H9 (cell line): ENCODE measurements at places on chromosomes 4 and X. TPM values are rescaled to one million over a fixed set of nuclear protein-coding genes. Genes with fewer than 3 reads are reported as not detected.

Gene CAPN6
- 7.2 and 7.4 TPM in 2 replicates for total RNA-seq

Gene NUP62CL
- total RNA-seq, result 3.9 and 4.3 TPM in 2 replicates

Gene CTAG1A
- total RNA-seq, result not detected in 2 replicates

DNA sequence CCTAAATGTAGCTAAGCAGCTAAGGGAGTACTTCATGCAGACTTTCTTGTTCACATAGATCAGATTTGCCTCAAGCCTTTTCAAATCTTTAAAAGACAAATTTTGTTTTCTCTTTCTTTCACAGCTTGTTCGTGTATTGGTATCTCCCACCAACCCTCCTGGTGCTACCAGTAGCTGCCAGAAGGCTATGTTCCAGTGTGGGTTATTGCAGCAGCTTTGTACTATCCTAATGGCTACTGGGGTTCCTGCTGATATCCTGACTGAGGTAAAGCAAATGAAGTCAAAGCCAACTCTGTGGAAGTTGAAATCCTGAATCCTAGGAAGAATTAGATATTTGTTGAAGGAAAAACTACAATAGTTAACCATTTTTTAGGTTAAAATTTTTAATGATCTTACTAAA, 62.6 kb downstream of the USO1 start:
- no peak overlapping the region for H3K4me3 ChIP-seq
- H3K27ac ChIP-seq, result no peak overlapping the region
- no peak for DNase-seq
- no peaks in the 10 kb centered on the region for H3K4me1 ChIP-seq
- H3K36me3 ChIP-seq, result peaks cover 71% of the 10 kb centered on the region

GRCh38 chrX:44992775-44993174, 119.8 kb downstream of the KDM6A start:
- peaks cover 39% of the 10 kb centered on the region for H3K36me3 ChIP-seq
- H3K4me1 ChIP-seq, result no peaks in the 10 kb centered on the region
- H3K4me3 ChIP-seq, result no peak overlapping the region
- H3K27me3 ChIP-seq, result no peaks in the 10 kb centered on the region

- no peak for DNase-seq
- H3K27me3 ChIP-seq, result no peaks in the 10 kb centered on the region
- H3K27ac ChIP-seq, result no peak overlapping the region
- peaks cover 14% of the 10 kb centered on the region for H3K36me3 ChIP-seq
These were observed 64.5 kb upstream of the PDE5A start for GRCh38 chr4:119693126-119693525.

GRCh38 chr4:104451573-104451972, 43.1 kb downstream of the CXXC4 start:
- H3K27me3 ChIP-seq, result no peaks in the 10 kb centered on the region
- no peak for DNase-seq
- peaks cover under 1% of the 10 kb centered on the region; the same call in 1 of the 2 replicates for H3K4me1 ChIP-seq

- no peaks in the 10 kb centered on the region for H3K36me3 ChIP-seq
- H3K4me1 ChIP-seq, result peaks cover 3% of the 10 kb centered on the region; the same call in 1 of the 2 replicates
- no peaks in the 10 kb centered on the region for H3K27me3 ChIP-seq
- H3K27ac ChIP-seq, result no peak overlapping the region
- no peak overlapping the region for H3K4me3 ChIP-seq
These were observed 78.4 kb downstream of the JAKMIP1 start for GRCh38 chr4:6121941-6122340.

DNA sequence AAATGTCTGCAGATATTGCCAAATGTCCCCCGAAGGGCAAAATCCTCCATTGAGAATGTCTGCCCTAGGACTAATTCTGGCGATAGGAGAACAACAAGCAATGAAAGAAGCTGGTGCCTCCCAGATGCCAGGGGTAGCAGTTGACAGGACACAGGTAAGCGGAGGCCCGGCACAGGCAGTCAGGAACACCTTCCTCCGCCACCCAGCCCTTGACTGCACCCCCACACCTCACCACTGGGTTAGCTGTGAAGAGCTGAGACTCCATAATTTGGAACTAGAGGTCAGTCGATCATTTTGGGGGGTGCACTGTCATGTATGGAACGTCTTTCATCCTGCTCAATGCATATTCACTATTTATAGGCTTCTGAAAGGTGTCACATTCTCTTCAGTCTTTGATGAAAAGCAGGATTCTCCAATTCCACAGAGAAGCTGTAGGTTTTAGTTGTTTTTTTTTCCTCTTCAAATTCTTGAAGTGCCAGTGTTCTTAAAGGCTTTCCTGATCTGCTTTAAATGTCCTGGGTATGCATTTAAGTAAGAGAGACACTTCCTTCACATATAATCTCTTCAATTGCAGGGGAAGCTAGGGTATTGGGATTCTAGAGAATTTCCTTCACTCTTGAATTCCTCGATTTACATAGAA, 111.6 kb upstream of the ZFP42 start:
- H3K36me3 ChIP-seq, result no peaks in the 10 kb centered on the region; the same call in 1 of the 3 replicates
- H3K4me1 ChIP-seq, result peaks cover 1% of the 10 kb centered on the region; the same call in 1 of the 2 replicates
- peak; percentile 38 for DNase-seq
- no peak overlapping the region for H3K4me3 ChIP-seq
- H3K27me3 ChIP-seq, result no peaks in the 10 kb centered on the region
- H3K27ac ChIP-seq, result no peak overlapping the region

Gene PABPC5
- 2.7 and 3.0 TPM in 2 replicates for total RNA-seq

GRCh38 chr4:13705521-13706041, 78.1 kb upstream of the BOD1L1 start:
- H3K4me3 ChIP-seq, result no peak overlapping the region
- no peaks in the 10 kb centered on the region for H3K4me1 ChIP-seq
- no peaks in the 10 kb centered on the region; the same call in 2 of the 3 replicates for H3K36me3 ChIP-seq
- peak; percentile 28 for DNase-seq

GRCh38 chr4:122921971-122922876, at the start of gene NUDT6:
TSS of gene NUDT6 (minus strand) at chr4:122922597. CDS start at chr4:122922572, 25 bp downstream.
- peak within 1 kb of the TSS; percentile 51 for H3K27ac ChIP-seq
- DNase-seq, result peak; percentile 68
- no peak within 1 kb of the TSS for H3K4me3 ChIP-seq
- no peaks in the 10 kb centered on the region for H3K27me3 ChIP-seq

- H3K36me3 ChIP-seq, result no peaks in the 10 kb centered on the region
- no peak overlapping the region for H3K4me3 ChIP-seq
- H3K4me1 ChIP-seq, result no peaks in the 10 kb centered on the region; the same call in 1 of the 2 replicates
These were observed 133.3 kb downstream of the CPZ start for GRCh38 chr4:8725845-8726244.

Gene EXOC1L
- total RNA-seq, result not detected in 2 replicates

Gene TKTL1
- total RNA-seq, result not detected in 2 replicates

Gene ASB12
- total RNA-seq, result 0.29 and 0.46 TPM in 2 replicates

DNA sequence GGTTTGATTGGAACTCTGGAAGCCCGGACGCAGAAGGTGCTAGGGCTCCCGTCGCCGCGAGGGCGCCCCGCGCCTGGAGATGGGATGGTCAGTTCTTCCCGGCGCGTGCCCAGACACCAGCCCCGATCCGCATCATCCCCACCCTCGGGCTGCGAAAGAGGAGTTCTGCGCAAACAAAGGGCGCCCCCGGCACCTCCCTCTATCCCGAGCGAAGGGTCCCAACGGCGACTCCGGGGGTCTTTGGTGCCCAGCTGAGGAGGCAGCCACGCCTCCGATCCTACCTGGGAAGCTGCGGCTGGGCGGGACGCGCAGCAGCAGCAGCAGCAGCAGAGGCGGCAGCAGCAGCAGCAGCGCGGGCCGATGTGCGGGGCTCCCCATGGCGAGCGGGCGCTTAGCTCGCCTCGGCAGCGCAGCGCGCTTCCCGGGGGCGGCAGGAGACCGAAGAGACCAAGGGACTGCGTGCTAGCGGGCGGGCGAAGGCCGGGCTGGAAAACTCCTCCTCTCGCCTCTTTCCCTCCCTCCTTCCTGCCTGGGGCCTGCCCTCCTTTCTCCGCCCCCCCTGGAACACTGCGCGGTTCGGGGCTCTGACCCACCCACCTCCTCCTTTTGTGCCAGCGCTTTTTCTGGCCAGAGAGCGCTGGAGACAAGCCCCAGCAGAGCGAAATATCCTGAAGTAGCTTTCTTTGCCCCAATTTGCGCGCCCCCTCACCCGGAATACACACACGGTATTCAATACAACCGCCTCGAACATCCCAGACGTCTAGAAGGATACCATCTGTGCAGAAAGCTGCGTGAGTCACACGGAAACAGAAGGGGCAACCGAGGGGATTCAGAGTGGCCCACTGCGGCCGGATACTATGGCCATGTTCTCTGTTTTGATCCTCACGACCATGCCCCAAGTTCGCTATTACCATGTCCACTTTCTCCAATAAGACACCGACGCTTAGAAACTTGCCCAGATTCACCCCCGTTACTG, at the start of gene SRPX:
Gene SRPX, minus strand, starts transcription at position 457 of the 976 bp plus-strand sequence. Its CDS starts 79 bp downstream, at position 378.
- H3K36me3 ChIP-seq, result no peaks in the 10 kb centered on the region
- no peak within 1 kb of the TSS for H3K27ac ChIP-seq
- no peaks in the 10 kb centered on the region; the same call in 1 of the 2 replicates for H3K4me1 ChIP-seq
- peaks cover 13% of the 10 kb centered on the region; the same call in 1 of the 2 replicates for H3K27me3 ChIP-seq
- DNase-seq, result peak; percentile 53
- peak within 1 kb of the TSS; percentile 81 for H3K4me3 ChIP-seq

DNA sequence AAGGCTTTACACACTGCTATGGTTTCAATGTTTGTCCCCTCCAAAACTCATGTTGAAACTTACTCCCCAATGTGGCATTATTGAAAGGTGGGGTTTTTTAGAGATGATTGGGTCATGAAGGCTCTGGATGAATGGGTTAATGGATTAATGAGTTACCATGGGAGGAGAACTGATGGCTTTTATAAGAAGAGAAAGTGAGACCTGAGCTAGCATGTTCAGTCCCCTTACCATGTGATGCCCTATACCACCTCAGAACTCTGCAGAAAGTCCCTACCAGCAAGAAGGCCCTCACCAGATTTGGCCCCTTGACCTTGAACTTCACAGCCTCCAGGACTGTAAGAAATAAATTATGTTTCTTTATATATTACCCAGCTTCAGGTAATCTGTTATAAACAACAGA, 68.9 kb upstream of the CAPN6 start:
- H3K4me3 ChIP-seq, result no peak overlapping the region
- no peaks in the 10 kb centered on the region for H3K27me3 ChIP-seq
- H3K36me3 ChIP-seq, result no peaks in the 10 kb centered on the region
- no peak for DNase-seq

GRCh38 chr4:152990471-152991131, 54.5 kb downstream of the FHDC1 start:
- H3K27ac ChIP-seq, result no peak overlapping the region
- no peaks in the 10 kb centered on the region for H3K4me1 ChIP-seq
- no peak for DNase-seq

GRCh38 chr4:141826260-141826659, 189.9 kb downstream of the IL15 start:
- H3K27ac ChIP-seq, result no peak overlapping the region
- H3K4me1 ChIP-seq, result no peaks in the 10 kb centered on the region
- no peaks in the 10 kb centered on the region for H3K27me3 ChIP-seq
- no peak for DNase-seq
- H3K4me3 ChIP-seq, result no peak overlapping the region
- no peaks in the 10 kb centered on the region for H3K36me3 ChIP-seq

Gene OTUD5
- total RNA-seq, result 62.5 and 62.6 TPM in 2 replicates

GRCh38 chrX:48468247-48468671, 1.8 kb downstream of the SLC38A5 start:
- peak overlapping the region; percentile 90 for H3K4me3 ChIP-seq
- DNase-seq, result no peak
- H3K4me1 ChIP-seq, result peaks cover 4% of the 10 kb centered on the region; the same call in 1 of the 2 replicates
- no peak overlapping the region for H3K27ac ChIP-seq

DNA sequence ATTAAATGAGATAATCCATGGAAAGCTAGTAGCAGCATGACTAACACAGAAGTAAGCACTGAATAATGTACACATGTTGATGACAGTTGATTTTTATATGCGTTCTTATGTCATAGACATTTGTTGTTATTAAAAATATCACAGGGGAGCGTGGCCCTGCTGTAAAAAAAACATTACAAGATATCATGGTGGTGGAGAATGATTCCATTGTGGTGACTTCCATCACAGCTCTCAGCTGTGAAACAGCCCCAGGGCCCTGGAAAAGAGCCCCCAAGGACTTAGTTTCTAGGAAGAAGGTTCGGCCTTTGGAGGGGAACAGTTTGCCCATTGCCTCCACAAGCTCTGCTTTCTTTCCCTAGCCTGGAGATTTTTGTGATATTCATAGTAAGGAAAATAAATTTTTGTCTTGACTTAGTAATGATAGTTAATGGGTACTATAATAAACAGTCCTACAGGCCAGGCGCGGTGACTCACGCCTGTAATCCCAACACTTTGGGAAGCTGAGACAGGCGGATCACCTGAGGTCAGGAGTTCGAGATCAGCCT, 49.9 kb downstream of the FAM114A1 start:
- H3K4me1 ChIP-seq, result no peaks in the 10 kb centered on the region
- no peak for DNase-seq
- H3K4me3 ChIP-seq, result no peak overlapping the region
- H3K27ac ChIP-seq, result no peak overlapping the region
- peaks cover 8% of the 10 kb centered on the region for H3K36me3 ChIP-seq

Gene SSX3
- not detected in 2 replicates for total RNA-seq

Gene ADGRG2
- 6.1 and 6.8 TPM in 2 replicates for total RNA-seq
